Right renal cortex interstitium (tissue), 3 donors: ENCODE measurements at places on chromosomes 7 and 10.

DNA sequence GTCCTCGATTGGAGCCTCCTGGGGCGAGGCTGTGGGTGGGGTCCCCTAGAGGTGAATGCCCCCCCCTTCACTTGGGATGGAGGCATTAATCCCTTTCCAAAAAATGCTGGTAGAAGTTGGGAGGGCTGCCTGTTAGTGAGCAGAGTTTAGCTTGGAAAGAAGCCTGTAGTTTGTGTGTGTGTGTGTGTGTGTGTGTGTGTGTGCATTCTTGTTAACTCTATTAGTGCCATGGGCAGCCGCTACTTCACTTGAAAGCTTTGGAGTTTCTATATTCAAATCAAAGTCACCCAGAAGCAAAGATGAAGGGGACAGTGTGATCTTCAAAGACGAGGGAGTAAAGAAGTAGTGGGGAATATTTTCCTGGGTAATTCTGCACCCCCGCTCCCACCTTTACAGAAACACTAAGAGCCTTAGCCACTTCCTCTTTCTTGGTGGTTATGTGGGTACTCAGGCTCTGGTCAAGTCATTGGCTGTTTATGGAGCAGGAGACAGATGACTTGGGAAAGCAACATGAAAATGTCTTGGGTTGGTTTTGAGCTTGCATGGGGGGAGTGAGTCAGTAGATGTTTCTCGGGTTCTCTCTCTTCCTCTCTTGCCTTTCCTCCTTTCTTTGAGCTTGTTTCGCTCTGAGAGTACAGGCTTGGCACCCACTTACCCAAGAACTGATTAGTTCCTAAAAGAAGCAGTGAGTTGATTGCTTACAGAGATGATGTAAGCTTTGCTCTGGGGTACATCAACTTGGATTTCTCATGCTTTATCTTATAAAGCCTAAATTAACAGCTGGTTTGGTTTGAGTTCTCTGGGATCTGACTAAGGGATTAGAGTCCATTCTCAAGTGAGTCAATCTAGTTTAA is 35.9 kb downstream of the TCF7L2 start:
- DNase-seq, result no peak

GRCh38 chr10:128400564-128400963 is 274.3 kb upstream of the MKI67 start:
- DNase-seq, result no peak

GRCh38 chr7:155168597-155169480 is 98.7 kb downstream of the HTR5A start:
- no peak for DNase-seq

- DNase-seq, result no peak
These were observed 263.4 kb downstream of the NEBL start for GRCh38 chr10:20633714-20634113.

- no peak for DNase-seq
These were observed 174.5 kb upstream of the PPP2R2D start for GRCh38 chr10:131726076-131726880.

DNA sequence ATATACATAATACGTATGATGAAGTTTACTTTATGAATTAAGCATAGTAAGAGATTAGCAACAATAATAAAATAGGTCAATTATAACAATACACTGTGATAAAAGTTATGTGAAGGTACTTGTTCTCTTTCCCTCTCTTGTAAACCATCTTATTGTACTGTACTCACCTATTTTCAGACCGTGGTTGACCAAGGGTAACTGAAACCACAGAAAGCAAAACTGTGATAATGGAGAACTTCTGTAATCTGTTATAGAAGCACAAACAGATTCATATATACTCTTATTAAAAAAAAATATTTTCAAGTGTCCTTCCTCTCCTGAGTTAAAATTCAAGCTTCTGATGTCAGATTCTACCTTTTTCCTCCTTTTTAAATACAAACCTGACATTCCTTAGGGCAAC is 1247.8 kb upstream of the SORCS1 start:
- DNase-seq, result no peak

- DNase-seq, result peak; percentile 9
These were observed 568 bp downstream of the PRSS2 start for GRCh38 chr7:142771353-142771723.

DNA sequence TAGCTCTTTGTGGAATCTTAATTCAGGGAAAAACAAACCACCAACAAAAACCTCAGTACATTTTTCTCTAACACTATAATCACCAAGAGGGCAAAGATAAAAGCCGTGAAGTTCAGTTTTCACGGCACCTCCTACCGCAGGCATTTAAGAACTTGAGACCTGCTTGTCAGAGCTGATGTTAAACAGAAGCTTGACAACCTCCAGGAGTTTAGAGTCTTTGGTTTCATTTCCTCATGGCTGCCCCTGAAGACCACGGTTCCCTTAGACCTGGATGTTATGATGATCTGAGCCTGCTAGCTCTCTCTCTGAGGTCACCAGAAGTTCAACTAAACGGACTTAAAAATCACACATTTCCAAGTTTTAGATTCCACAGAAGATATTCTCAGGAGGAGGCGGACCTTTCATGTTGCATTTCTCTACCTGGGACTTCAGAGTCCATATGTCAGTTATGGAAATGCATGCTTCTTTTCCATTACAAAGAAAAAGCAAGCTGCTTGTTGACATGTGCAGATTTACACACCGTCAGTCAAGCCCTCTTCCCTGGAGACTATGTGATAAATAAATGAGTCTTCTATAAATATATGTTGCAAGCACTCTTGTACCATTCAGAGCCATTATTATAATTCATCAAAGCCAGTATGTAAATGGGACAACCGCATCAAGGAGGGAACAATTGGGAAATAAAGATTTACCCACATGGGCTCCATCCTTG is 258.0 kb downstream of the GFRA1 start:
- no peak for DNase-seq

DNA sequence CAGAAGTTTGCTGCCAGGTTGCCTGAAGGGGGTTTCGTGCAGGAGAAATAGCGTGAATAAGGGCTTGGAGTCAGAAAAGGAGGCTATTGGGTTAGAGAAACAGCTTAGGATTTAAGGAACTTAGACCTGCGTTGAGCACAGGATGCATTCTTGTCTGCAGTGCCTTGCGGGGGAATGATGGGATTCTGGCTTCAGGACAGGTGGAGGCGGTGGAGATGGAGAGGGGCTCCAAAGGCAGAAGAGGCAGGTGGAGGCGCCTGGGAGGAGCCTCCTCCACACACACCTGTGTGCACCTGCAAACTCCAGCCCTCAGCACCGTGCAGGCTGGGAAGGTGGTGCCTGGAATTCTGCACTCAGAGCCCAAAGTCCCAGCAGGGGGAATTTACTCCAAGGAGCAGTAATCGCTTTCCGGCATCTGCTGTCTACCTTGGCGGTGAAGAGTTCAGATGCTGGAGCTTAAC is 1.8 kb downstream of the CLIP2 start:
- no peak for DNase-seq

DNA sequence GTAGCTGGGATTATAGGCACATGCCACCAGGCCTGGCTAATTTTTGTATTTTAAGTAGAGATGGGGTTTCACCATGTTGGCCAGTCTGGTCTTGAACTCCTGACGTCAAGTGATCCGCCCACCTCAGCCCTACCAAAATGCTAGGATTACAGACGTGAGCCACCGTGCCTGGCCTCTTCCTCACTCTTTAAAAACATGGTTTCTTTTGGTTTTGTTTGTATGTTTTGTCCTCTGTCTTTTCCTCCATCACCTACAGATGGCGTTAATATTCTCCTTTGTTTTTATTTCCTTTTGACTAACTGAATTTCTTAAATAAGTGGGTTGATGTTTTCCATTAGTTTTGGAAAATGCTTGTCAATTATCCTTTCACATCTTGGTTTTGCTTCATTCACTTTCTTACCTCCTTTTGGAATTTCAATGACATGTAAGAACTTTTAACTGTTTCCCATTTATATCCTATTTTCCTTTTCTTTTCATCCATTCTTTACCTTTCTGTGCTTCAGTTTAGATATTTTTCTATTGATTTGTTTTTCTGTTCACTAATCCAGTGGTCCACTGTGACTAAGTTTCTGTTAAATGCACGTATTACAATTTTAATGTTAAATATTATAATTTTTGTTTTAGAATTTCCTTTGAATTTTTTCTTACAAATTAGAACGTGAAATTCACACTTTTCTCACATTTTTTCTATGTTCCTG is 104.1 kb downstream of the ZNF467 start:
- no peak for DNase-seq

- DNase-seq, result no peak
These were observed 19.8 kb downstream of the CEP41 start for GRCh38 chr7:130420943-130421578.

GRCh38 chr10:47361293-47361692 is 13.1 kb downstream of the RBP3 start:
- no peak for DNase-seq
